ENCODE measurements at places on chromosomes 5 and 9. TPM values are rescaled to one million over a fixed set of nuclear protein-coding genes. Genes with fewer than 3 reads are reported as not detected.

SAXO1 gene
- total RNA-seq = not detected

REEP2 gene
- 1.1 TPM for total RNA-seq

PHYHD1 gene
- 1.1 TPM for total RNA-seq

DNA sequence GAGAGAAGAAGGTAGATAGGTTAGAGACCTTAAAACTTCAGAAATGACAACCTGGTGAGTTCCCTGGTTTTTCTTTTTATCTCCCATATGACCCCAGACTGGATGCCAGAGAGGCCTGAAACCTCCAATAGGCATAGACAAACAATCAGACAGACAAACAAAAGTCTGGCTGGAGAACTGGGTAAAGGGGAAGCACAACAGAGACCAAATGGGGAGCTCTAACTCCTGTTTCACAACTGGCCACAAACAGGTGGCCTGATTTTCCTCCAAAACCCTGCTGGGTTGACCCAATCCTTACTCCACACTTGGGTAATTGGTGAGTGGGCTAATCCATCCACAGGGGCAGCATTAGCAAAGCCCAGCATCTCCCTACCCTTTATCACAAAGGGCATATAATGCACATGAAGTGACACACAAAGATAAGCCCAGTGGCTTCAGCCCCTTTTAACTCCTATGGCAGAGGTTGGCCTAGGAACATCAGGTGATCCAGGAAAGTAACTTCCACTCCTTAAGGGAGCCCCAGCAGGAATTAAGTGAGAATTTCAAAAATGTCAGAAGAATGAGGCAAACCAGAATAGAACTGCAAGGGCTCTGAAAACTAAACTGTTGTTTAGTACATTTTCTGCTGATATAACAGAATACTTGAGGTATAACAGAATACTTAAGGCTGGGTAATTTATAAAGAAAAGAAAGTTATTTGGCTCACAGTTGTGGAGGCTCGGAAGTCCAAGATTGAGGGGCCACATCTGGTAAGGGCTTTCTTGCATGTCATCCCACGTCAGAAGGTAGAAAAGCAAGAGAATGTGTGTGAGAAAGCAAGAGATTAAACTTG, 60.9 kb upstream of the ROR2 start:
- DNase-seq = no peak
- peaks cover 29% of the 10 kb centered on the region for H3K27me3 ChIP-seq
- no peaks in the 10 kb centered on the region for H3K4me1 ChIP-seq
- H3K36me3 ChIP-seq = no peaks in the 10 kb centered on the region
- H3K4me3 ChIP-seq = no peak overlapping the region

DNA sequence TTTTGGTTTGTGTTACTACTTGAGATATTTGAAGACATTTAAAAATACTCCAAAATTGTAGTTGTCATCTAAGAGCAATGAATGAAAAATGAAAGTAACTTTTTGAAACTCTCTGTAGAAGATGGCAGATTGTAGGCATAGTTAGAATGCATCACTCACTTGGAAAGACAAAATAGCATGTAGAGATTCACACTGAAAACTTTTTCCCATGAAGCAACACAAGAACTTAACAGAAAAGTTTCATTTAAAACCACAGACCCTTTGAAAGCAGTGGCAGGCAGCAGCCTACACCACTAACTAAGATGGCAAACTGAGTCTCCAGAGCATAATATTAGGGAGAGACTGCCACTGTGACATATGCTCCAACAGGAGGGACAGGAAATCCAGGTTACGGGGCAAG, 18.9 kb upstream of the FAM174A start:
- no peak overlapping the region for H3K4me3 ChIP-seq
- no peak overlapping the region for H3K27ac ChIP-seq
- DNase-seq = no peak
- H3K4me1 ChIP-seq = no peaks in the 10 kb centered on the region
- no peaks in the 10 kb centered on the region for H3K36me3 ChIP-seq
- H3K27me3 ChIP-seq = peaks cover 3% of the 10 kb centered on the region

DNA sequence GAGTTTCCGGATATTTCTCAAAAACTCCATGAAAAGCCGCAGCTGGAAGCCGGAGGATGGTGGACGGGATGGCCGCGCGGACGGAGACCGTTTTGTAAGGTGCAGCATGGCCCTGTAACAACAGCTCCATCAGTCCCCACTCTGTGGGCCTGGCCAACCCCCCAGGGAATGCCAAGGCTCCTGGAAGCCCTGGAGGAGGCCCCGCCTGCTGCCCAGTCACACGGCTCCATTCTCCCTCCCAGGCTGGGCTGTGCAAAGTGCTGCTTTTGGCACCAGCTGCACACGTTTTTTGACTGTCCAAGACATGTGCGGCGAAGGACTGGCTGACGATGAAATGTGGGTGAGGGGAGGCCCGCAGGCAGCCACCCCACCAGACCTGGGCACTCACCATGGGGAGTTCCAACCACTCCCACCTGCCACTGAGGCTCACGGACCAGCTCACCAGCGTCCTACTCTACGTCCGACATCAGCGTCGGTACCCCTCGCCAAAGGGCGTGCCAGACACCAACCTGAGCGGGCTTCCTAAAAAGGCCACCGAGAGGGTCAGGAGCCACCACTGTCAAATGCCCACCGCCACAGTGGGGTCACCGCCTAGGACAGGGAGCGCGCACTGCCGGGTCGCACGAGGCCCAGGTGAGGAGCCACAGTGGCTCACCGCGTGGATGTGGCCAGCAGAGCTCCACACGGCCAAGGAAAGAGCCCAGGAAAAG, 27.3 kb downstream of the PNPLA7 start:
- H3K27me3 ChIP-seq = peaks cover under 1% of the 10 kb centered on the region
- H3K36me3 ChIP-seq = no peaks in the 10 kb centered on the region
- no peak for DNase-seq
- peaks cover 2% of the 10 kb centered on the region for H3K4me1 ChIP-seq
- H3K27ac ChIP-seq = no peak overlapping the region

- no peak overlapping the region for H3K4me3 ChIP-seq
- no peak for DNase-seq
- H3K27ac ChIP-seq = no peak overlapping the region
- H3K4me1 ChIP-seq = no peaks in the 10 kb centered on the region
- no peaks in the 10 kb centered on the region for H3K36me3 ChIP-seq
Observed at GRCh38 chr5:1354576-1354975, 9.7 kb upstream of the CLPTM1L start.

DNA sequence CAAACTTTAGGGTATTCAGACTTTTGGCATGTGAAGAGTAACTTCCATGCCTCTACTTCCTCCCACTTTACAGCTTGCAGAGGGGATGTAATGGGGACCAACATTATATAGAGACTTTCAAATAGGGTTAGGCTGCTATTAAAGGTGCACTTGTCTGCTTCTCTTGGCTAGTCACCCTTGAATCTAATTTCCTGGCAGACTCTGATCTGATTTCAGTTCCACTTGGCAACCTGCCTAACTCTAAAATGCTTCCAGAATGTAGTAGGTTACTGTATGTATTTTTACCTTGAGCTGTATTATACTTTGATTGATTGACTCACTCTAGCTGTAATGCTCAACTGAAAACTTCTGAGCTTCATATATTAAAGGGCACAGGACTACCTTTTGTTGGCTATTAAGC, 693.4 kb downstream of the KCTD16 start:
- H3K27me3 ChIP-seq = no peaks in the 10 kb centered on the region

DNA sequence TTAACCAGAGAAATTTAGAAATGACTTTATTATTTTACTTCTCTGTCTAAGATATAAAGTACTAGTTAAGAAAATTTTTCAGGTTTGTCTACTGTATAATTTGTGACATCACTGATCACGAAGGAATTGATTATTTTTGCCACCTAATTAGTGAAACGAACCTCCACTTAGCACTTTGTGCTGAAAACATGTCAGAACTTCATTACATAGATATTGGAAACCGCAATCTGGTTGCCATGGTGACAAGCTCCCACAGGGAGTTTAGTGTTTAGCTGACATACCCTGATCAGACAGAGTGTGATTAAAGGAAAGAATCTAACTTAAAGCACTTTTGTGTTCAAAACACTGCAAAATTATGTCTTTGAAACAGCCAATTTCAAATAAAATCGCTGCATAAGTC, 668.4 kb upstream of the CCNG1 start:
- H3K27ac ChIP-seq = no peak overlapping the region
- H3K36me3 ChIP-seq = no peaks in the 10 kb centered on the region
- H3K4me1 ChIP-seq = no peaks in the 10 kb centered on the region
- no peak overlapping the region for H3K4me3 ChIP-seq
- H3K27me3 ChIP-seq = no peaks in the 10 kb centered on the region

DNA sequence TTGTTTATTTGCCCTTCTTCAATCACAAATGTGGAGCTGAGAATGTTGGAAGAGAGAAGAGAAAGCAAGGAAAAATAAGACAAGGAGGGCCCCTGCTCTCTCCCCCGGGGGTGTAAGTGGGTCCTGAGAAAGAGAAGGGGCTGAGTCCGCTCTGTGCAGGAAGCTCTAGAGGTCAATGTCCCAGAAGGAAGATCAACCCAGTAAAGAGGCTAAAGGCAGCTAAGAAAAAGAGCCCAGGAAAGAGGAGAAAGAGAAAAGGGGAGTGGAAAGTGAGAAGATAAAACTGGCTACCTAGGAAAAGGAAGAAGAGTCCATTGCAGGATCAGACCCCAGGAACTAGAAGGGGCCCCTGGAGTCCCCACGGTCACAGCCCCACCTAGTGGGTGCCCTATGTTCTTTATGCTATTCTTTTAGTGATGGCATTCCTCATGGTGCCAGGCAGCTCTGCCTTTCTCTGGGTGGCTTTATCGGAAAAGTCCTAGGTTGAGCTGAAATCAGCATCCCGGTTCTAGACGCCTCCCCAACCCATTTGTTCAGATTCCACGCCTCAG, 583.4 kb downstream of the ACTL7B start:
- H3K27me3 ChIP-seq = no peaks in the 10 kb centered on the region
- no peak overlapping the region for H3K27ac ChIP-seq
- H3K36me3 ChIP-seq = no peaks in the 10 kb centered on the region
- DNase-seq = no peak
- H3K4me1 ChIP-seq = no peaks in the 10 kb centered on the region
- no peak overlapping the region for H3K4me3 ChIP-seq

DNA sequence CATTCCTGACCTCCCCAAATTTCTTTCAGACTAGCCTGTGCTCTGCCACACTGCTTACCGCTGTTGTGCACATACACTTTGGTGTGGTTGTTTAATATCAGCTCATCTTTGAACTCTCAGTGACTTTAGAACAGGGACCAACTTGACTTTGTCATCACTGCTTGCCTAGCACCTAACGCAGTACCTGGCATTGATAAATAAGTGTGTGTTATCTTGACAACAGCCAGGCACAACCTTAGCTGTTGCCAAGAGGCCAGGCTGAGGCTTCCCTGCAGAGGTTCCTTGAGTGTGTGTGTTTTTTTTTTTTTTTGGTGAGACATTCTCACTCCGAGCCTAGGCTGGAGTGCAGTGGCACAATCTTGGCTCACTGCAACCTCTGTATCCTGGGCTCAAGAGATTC, 41.0 kb upstream of the SLC28A3 start:
- no peak for DNase-seq
- H3K27me3 ChIP-seq = peaks cover 6% of the 10 kb centered on the region
- H3K4me1 ChIP-seq = no peaks in the 10 kb centered on the region
- no peak overlapping the region for H3K4me3 ChIP-seq
- H3K27ac ChIP-seq = no peak overlapping the region
- no peaks in the 10 kb centered on the region for H3K36me3 ChIP-seq

GRCh38 chr5:161420521-161420920, 126.0 kb downstream of the GABRB2 start:
- H3K27ac ChIP-seq = no peak overlapping the region
- DNase-seq = no peak

- no peak overlapping the region for H3K4me3 ChIP-seq
- no peaks in the 10 kb centered on the region for H3K4me1 ChIP-seq
- H3K27me3 ChIP-seq = no peaks in the 10 kb centered on the region
- DNase-seq = no peak
- H3K36me3 ChIP-seq = no peaks in the 10 kb centered on the region
- no peak overlapping the region for H3K27ac ChIP-seq
Observed at GRCh38 chr5:16953729-16954128, 17.6 kb upstream of the MYO10 start.

- H3K27ac ChIP-seq = no peak overlapping the region
- no peak for DNase-seq
- H3K4me1 ChIP-seq = peaks cover 27% of the 10 kb centered on the region
- H3K4me3 ChIP-seq = no peak overlapping the region
Observed at GRCh38 chr5:151258201-151258611, 5.2 kb downstream of the GM2A start.

DNA sequence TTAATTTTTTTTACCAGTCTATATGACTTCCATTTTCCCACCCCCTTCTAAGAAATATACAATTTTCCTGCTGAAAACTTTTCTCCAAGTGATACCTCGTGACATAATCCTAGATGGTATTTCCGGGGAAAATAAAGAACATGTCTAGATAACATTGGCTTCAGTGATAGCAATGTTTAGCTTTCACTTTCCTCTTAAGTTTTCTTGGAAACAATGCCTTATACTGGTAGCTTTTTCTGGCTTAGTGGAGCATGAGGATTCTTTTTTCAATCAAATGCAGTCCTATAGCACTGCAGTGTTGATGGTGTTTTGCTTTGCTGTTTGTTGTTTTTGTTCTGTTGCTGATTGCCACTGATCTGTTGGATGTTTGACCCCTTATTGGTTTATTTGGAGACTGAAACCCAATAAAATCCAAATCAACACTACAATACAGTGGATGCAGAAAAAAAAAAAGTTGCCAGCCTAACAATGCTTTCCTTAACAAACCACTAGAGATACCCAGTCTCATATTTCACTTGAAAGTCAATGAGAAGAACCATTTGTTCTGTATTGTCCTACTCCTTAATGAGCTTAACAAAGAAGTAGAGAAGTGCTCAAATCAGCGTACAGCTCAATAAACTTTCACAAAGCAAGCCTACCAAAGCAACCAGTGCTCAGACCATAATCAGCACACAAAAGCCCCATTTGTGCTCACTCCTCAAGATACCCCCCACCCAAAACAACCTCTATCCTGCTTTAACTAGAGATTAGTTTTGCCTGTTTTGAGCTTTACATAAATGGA, 74.2 kb upstream of the GRAMD2B start:
- peaks cover 28% of the 10 kb centered on the region for H3K27me3 ChIP-seq
- no peak overlapping the region for H3K27ac ChIP-seq
- no peak overlapping the region for H3K4me3 ChIP-seq
- DNase-seq = no peak
- peaks cover 2% of the 10 kb centered on the region for H3K4me1 ChIP-seq

- DNase-seq = no peak
- peaks cover 5% of the 10 kb centered on the region for H3K27me3 ChIP-seq
- no peaks in the 10 kb centered on the region for H3K36me3 ChIP-seq
- H3K4me1 ChIP-seq = no peaks in the 10 kb centered on the region
- H3K4me3 ChIP-seq = no peak overlapping the region
Observed at GRCh38 chr9:34515959-34516358, 6.8 kb downstream of the ENHO start.

DNA sequence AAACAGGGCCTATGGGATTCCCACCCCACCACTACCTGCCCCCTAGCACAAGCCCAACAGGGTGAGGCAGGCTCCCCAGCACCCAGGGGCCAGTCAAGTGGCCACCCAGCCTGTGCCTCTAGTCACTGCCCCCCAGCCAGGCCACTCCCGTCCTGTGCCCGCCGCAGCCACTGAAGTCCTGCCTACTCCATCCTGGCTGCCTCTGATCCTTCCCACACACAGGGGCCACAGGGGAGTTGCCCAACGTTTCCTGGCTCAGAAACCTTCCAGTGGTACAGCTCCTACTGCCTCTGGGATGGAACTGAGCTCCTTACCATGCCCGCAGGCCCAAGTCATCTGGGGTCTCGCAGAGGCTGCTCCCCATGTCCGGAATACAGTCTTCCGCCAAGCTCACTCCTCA, 70.2 kb upstream of the STXBP1 start:
- no peak for DNase-seq
- H3K4me3 ChIP-seq = no peak overlapping the region
- H3K27me3 ChIP-seq = no peaks in the 10 kb centered on the region

Data from activated CD4-positive, alpha-beta memory T cell treated with anti-CD3 and anti-CD28 coated beads, Interleukin-2, amount 10 ng/mL, durations not matched to agents 7 days and 5 days (primary cell).